Activated CD4-positive, alpha-beta T cell treated with anti-CD3 and anti-CD28 coated beads, Interleukin-2, amount 50 U/mL, for 16 hours (primary cell): ENCODE measurements at places on chromosomes 6 and 20.

- no peak for DNase-seq
Observed at GRCh38 chr20:5663396-5663795, 86.8 kb upstream of the SHLD1 start.

GRCh38 chr20:33191955-33192354 is 24.0 kb downstream of the BPIFA2 start:
- no peak for DNase-seq

GRCh38 chr6:72328775-72329174 is 293.1 kb upstream of the KCNQ5 start:
- no peak for DNase-seq

- DNase-seq, result peak; percentile 81
Observed at GRCh38 chr6:6654599-6655575, 66.4 kb downstream of the LY86 start.

DNA sequence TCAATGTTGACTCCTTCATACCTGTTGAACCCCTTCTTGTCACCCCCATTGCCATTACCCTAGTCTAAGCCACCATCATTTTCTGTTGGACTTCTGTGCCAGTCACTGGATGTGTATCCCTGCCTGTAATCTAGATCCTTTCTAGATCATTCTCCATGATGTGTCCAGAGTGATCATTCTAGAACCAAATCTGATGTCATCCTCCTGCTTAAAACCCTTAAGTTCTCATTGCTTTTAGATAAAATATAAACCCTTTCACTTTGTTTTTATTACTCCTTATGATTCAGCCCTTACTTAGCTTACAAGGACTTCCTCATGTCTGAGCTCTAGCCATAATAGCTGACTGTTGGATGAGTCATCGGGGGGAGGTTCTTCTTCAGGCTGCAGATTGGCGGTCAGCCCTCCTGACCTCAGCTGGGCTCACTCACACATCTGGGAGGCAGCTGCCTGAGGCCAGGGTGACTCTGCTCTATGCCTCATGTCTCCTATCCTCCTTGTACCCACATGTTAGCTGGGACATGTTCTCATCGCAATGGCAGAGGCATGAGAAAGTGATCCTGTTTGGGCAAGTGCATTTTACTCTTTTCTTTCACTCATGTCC is 287.6 kb downstream of the ESR1 start:
- peak; percentile 38 for DNase-seq

GRCh38 chr6:170143401-170144150 is 147.3 kb downstream of the DLL1 start:
- no peak for DNase-seq

DNA sequence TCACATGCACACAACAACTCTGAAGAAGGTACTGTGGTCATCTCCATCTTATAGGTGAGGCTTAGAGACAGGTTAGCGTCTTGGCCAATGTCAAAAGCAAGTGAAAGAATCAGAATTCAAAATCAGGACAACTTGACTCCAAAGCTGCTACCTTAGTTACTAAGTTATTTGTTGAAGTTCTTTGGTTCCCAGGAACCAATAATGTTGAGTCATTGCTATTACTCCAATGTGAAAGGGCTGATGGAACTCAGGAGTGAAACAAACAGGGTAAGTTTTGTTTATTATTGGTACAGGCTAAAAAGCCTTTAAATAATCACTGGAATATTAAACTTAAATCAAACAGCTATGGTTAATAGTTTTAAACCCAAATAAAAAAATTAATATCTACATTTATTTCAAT is 111.1 kb downstream of the PDSS2 start:
- DNase-seq, result no peak

GRCh38 chr6:84489598-84489997 is 262.2 kb upstream of the CEP162 start:
- DNase-seq, result no peak

GRCh38 chr6:129785047-129785755 is 75.2 kb upstream of the ARHGAP18 start:
- DNase-seq, result no peak

- DNase-seq, result no peak
Observed at GRCh38 chr6:139981768-139982181, 607.3 kb upstream of the CITED2 start.

GRCh38 chr6:12911427-12911826 is 194.9 kb downstream of the PHACTR1 start:
- peak; percentile 18 for DNase-seq

GRCh38 chr6:9140172-9140571 is 704.8 kb upstream of the SLC35B3 start:
- no peak for DNase-seq

DNA sequence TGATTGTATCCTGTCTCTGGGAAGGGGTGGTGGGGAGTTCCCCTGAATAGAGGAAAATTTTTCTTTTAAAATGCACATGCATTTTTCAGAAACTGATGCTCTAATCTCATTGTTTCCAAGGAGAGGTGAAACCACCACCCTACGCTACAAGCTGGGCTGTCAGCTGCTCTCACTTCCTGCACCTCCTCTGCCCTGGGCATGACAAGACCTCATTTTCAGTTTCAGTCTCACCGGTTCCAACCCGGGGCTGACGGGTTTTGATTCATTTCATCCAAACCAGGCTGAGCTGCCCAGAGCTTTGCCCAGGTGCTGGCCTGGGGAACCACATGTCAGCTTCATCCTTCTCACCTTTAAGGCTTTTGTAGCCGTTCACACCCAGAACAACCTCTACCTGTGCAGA is 99.7 kb downstream of the EYA2 start:
- peak; percentile 89 for DNase-seq

DNA sequence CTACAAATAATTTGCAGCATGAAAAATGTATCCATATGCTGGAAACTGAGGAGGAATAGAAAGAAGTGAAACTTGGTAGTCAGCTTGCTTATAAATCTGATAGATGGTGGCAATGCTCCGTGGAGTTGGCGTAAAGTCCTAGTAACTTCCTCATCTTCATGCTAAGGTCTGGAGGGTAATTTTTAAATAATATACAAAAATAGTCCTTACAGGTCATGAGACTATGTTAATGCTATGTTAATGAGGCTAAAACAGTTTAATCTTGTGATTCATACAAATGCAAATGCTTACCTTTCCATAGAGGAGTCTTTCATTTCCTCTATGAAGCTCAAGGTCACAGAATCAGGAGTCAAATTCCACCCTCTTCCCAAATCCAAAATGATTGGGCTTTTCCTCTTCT is 9.4 kb upstream of the CRIP3 start:
- DNase-seq, result no peak

GRCh38 chr6:158908606-158909005 is 89.4 kb upstream of the EZR start:
- DNase-seq, result no peak

DNA sequence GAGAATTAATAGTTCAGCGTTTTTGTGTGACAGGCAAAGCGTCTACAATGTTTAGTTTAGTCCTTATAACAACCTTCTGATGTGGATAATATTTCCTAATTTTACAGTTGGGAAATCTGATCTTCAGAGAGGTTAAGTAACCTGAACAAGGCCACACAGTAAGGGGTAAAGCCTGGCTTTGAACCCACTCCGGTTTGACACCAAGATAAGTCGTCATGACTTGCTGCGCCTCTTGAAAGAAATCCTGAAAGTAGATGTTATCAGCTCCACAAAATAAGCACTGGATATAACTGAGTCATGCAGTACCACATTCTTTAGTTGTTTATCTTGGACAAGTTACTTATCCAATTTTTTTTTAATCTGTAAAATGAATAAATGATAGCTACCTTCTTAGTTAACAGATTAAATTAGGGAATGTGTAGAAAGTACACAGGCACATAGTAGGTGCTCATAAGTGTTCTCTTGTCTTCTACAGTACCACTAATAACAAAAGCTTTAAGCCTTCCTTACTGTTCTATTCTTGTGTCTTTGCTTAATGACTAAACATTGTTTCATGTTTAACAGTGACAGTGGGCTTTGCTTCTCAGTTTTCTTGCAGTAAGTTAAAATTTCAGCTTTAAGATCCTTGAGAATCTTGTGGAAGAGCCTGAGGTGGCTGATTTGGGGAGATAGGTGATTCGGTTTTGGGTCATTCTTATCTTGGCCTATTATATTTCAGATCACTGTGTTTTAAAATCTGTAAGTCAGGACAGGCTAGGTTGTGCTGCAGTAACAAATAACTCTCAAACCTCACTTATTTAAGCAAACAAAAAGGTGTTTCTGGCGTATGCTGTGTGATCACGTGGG is 2.1 kb downstream of the HIVEP1 start:
- no peak for DNase-seq

- DNase-seq, result no peak
Observed at GRCh38 chr6:79468587-79468986, 68.6 kb downstream of the LCA5 start.

- DNase-seq, result no peak
Observed at GRCh38 chr6:136696783-136697364, 95.4 kb downstream of the MAP3K5 start.

DNA sequence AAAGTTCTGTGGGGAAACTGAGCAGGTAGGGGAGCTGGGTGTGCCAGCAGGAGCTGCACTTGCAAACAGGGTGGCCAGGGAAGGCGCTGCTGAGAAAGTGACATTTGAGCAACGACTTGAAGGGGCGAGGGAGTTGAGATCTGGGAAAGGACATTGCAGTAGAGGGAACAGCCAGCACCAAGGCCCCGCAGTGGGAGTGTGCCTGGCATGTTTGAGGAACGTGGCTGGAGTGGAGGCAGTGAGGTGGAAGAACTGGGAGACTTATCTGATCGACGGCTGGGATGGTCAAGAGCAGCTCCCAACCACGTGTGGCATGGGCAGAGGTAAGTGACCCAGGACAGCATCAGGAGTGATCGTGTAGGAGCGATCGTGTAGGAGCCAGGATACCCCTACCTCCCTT is 77.3 kb downstream of the TOX2 start:
- DNase-seq, result no peak

GRCh38 chr20:32929162-32929561 is 70.4 kb downstream of the EFCAB8 start:
- DNase-seq, result no peak

- no peak for DNase-seq
Observed at GRCh38 chr20:52015155-52015554, 176.4 kb downstream of the ZFP64 start.

GRCh38 chr6:79064635-79065034 is 13.4 kb downstream of the PHIP start:
- DNase-seq, result no peak

DNA sequence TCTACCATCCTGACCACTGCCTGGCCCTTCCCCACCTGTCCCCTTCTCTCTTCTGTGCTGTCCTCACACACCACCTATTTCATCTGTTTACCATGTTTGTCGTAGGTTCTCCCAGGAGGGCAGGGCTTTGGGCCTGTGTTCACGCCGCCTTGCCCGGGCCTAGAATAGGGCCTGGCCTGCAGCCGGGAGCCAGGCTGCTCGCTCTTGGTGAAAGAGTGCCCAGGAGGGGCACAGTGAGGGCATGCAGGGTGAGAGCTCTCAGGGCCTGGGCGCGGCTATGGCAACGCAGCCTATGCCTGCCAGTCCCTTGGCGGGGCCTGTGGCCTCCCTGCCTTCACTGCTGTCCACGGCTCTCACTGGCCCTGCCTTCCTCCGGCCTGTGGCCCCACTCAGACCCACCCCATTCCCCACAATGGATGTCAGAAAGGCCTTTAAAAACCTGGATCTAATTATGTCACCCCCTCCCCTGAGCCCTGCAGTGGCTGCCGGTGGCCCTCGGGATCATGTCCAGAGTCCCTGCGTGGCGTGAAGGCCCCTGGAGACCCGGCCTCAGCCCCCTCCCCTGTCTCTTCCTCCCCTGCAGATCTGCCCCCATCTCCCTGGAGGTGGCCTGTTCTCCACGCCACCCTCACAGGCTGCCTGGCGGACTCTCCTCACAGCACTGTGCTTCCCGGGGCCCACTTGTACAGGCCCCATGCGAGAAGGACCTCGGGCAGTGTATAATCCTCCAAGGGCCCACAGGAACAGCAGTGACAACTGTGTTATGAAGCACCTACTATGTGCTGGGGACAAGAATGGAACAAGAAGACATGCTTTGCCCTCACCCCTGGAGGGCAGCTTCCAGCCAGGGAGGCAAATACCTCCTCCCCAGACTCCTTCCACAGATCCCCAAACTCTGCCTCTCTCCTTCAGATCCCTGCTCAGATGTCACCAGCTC is 22.9 kb upstream of the NOL4L start:
- no peak for DNase-seq

GRCh38 chr20:4548552-4548951 is 173.2 kb upstream of the PRND start:
- no peak for DNase-seq

GRCh38 chr6:39706819-39707335 is 18.3 kb downstream of the KIF6 start:
- DNase-seq, result no peak

DNA sequence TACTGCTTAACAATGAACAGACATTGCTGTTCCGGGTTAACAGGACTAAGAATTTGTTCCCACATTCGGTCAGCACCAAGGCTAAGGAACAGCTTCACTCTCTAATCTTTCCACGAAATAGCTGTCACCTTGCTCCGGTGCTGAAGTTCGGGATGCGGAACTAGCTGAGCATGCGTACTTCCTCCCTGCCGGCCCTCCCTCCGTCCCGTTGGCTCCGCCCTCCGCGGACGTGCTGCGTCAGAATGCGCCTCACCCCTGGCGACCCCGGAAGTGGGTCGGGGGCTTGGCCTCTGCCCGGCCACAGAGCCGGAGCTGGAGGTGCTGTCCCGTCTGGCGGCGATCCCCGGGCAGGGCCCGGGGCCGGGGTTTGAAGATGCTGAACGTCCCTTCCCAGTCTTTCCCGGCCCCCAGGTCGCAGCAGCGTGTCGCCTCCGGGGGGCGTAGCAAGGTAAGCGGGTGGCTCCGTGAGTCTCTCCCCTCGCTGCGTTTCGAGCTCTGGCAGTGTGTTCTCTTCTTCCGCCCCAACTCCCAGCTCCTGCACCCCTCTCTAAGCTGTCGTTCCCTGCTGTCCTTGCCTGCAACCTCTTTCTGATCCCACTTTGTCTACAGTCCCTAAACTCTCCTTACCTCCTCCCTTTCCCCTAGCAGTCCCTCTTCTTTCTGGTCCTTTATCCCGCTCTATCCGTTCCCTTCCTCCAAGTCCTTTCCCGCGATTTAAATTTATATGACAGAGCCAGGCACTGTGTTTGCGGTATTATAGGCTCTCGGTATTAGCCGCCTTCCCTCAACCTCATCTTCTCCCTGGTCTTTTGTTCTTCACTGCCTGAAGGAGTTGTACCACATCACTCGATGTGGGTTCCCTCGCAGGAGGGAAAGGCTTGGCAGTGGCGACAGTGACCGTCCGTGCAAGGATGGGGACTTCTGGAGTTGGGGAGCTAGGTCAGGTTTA is at the start of gene CYB5R4:
Gene CYB5R4, plus strand, starts transcription at position 280 of the 949 bp plus-strand sequence. Its CDS starts 94 bp downstream, at position 374.
- peak; percentile 95 for DNase-seq

GRCh38 chr20:8647961-8648441 is 420.9 kb upstream of the PLCB4 start:
- DNase-seq, result no peak

- DNase-seq, result no peak
Observed at GRCh38 chr6:14388371-14388770, 270.8 kb downstream of the CD83 start.

GRCh38 chr6:49088631-49089030 is 374.4 kb downstream of the MMUT start:
- no peak for DNase-seq

- no peak for DNase-seq
Observed at GRCh38 chr6:132392270-132392646, 9.0 kb downstream of the MOXD1 start.
